ENCODE measurements at places on chromosomes 6 and 20.
A peak's percentile ranks its signal among the peaks of the same experiment; 100 is the strongest.

GRCh38 chr6:150732765-150733539, 132.6 kb upstream of the MTHFD1L start:
- DNase-seq = no peak

GRCh38 chr6:157646012-157646411, 177.0 kb upstream of the SNX9 start:
- no peak for DNase-seq

- no peak for DNase-seq
Measured at GRCh38 chr20:4848041-4848440, 126.3 kb downstream of the PRND start.

DNA sequence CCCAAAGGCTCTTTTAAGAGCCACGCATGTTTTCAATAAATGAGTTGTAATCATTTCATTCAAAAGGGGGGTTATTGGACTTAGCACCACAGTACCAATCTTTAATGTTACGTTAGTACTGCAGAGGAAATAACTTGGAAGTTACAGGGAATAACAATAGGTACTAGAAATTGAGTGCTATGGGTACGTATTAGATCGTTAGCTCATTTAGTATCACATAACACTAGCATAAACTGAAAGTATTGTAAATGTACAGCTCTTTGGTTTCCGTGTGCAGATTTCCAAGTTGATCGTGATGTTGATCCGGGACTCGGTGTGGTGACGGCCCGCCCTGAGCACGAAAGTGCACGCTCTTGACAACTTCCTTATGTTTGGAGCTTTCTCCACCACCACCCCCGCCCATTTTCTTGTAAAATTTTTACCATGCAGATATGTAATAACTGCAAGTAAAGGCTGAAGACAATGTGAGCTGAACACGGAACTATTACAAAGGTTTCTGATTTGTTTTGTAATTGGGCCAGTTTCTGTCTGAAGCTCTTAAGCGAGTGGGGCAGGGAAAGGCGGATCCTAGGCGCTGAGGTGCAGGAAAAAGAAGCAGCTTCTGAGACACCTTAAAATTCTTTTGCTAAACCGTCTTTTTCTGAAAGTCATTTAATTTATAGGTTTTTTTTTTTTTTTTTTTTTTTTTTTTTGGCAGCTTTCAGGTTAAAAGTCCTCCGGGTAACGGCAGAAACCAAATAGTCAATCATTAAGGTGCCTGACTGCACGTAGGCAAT, 71.5 kb downstream of the HFE start:
- DNase-seq = peak; percentile 41

GRCh38 chr6:3231247-3232016, 4.0 kb upstream of the TUBB2B start:
- DNase-seq = peak; percentile 44

DNA sequence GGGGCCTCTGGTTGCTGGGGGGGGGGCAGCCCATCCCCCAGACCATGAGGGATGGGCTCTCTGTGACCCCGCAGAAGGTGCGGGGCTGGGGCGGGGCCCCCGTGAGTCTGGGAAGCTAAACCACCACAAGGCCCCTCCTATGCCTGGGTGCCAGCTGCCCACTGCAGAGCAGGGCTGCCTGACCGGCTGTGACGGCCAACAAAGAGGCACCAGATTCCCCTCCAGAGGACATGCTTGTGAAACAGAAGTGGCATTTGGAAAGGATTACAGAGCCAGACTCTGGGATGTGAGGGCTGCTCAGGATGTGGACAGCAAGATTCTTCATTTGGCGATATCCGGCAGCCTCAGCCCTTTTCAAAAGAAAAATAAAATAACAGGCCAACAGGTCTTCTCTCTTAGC, 16.5 kb upstream of the NTSR1 start:
- no peak for DNase-seq

GRCh38 chr6:110595112-110595511, 118.7 kb upstream of the SLC22A16 start:
- no peak for DNase-seq

DNA sequence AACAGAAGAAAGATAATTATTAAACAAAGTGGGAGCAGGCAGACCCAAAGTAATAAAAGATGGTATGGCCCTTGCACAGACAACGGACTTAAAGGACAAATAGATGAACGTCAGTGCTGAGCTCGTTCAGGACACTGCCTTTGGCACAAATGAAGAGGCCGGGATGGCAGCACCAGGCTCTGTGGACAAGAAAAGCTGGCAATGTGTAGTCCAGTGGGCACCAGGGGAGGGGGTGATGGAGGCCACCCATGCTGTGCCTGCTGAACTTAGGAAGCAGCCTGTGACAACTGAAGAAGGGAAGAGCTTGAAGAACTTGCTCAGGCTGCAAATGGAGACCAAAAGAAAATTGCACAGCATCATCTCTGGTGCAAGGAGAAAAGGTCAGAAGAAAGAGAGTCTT, 131.0 kb downstream of the ANKRD60 start:
- DNase-seq = no peak
